CD8-positive, alpha-beta memory T cell (primary cell): ENCODE measurements at places on chromosomes 16 and 17.
A peak's percentile ranks its signal among the peaks of the same experiment; 100 is the strongest.

DNA sequence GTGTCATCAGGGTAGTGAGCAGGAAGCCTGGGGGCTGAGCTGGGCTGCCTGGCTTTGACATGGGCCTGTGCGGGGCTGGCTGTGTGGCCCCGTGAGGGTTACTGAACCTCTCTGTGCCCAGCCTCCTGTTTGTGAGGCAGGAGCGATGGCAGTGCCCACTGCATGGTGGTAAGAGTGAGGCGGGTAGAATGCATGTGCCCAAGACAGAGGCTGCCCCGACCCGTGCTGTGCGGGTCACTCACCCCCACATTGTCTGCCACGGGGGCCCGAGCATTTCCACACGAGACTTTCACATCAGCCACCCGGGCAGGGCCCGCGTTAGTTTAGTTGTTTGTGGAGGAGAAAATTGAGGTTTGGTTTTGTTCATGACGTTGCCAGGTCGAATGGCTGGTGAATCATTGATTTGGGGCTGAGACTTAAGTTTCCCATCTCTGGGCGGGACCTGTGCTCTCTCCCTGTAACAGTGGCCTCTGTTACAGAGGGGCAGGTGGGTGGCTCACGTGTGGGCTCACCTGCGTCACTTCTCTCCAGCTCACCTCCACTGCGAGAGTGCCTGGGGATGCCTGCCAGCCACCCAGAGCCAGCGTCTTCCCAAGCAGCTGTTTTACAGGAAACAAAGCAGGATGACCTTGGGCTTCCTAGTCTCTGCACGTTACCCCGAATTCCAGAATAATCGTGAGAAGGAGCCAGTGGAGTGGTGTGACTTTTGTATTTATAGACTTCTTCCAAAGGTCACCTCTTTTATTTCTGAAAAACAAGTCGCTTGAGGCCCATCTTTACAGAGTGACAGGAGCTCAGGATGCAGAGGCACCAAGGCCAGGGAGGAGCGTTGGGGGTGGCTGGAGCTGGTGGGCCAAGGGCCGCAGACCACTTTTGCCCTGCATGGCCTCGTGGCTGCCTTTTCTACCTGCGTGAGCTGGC, 150.6 kb downstream of the RPTOR start:
- no peak for DNase-seq

DNA sequence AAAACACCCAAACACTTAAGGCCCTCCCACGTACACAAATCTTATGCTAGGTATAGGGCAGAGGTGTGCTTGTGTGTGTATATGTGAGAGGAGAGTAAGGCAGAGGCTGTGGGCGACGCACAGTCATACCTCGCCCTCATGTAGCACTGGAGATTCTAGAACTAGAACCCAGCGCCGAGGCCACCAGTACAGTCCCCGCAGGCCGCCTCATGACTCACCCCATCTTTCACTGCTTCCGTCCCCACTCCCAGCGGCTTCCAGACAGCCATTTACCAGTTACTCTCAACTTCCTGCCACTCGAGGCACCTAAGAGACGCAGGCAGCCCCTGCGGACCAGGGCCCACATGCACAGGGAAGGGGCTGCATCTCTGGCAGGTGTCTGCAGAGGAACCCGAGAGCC, 23.2 kb upstream of the CYTH1 start:
- DNase-seq = peak; percentile 79

DNA sequence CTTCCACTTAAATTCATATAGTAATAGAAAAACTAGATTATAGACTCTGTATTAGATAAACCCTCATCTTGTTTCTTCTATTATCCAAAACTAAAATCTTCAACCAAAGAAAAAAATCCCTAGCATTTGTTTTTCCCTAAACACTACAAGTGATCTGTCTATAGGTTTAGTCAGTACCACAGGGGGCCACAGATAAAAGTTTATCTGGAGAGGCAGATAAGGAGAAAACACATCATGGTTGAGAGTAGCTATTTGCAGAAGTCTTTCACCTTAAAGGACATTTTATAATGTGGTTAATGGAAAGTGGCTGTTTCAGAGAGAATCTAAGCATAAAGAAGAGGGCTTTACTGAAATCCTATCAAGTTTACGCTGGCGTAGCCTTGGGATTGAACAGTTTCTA, 160.1 kb downstream of the CDK5R1 start:
- no peak for DNase-seq

GRCh38 chr16:4213737-4214136, 28.1 kb downstream of the SRL start:
- no peak for DNase-seq

GRCh38 chr17:66467766-66468165, 165.4 kb downstream of the PRKCA start:
- DNase-seq = no peak

DNA sequence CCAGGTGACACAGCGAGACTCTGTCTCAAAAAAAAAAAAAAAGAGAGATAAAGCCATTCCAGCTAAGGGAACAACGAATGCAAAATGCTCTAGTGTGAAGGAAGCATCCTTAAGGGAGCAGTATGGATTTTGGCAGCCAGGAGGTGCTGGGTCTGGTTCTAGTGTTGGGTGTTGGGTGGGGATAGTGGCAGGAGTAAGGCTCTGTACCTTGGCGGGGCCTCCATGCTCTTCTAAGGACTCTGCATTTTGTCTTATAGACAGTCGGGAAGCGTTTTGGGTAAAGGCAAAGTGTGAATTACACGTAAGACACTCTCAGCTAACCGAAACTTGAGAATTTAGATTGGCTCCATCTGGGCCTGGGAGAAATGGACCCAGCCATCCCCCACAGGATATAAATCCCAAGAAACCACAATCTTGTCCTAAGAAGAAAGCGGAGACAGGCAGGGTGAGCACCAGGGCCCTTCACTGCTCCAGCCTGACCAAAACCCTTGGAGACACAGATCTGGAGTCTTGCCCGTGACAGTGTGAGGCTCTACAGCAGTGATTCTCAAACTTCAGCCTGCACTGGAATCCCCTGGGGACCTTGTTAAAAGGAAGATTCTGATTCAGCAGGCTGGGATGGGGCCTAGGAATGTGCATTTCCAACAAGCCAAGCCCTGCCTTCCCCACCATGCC, 33.1 kb upstream of the PHB1 start:
- no peak for DNase-seq

GRCh38 chr16:74160759-74161158, 135.9 kb upstream of the PSMD7 start:
- no peak for DNase-seq

- DNase-seq = no peak
Observed at GRCh38 chr16:4500272-4500671, 24.1 kb downstream of the HMOX2 start.

DNA sequence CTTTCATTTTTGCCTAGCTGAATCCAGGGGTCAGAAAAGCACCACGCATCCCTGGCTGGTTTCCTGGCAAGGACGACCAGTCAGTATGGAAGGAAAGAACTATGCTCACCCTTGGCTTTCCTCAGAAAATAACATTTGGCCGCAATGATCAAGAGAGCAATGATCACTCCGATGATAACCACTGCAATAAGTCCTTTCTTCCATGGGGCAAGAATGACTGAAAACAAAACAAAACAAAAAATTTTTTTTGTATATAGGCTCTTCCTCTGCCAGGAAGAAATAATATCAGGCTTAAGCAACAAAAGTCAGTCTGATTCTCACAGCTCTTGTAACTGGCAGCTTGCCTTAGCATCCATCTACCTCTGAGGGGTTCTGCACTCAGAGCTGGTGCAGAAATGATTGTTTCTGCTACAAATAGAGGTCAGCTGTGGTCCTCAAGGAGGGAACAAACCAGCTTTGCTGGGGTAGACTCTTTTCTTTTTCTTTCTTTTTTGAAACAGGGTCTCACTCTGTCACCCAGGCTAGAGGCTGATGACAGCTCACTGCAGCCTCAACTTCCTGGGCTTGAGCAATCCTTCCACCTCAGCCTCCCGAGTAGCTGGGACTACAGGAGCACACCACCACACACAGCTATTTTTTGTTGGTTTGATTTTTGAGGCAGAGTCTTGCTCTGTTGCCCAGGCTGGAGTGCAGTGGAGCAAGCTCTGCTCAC, 35.7 kb downstream of the PECAM1 start:
- DNase-seq = no peak

DNA sequence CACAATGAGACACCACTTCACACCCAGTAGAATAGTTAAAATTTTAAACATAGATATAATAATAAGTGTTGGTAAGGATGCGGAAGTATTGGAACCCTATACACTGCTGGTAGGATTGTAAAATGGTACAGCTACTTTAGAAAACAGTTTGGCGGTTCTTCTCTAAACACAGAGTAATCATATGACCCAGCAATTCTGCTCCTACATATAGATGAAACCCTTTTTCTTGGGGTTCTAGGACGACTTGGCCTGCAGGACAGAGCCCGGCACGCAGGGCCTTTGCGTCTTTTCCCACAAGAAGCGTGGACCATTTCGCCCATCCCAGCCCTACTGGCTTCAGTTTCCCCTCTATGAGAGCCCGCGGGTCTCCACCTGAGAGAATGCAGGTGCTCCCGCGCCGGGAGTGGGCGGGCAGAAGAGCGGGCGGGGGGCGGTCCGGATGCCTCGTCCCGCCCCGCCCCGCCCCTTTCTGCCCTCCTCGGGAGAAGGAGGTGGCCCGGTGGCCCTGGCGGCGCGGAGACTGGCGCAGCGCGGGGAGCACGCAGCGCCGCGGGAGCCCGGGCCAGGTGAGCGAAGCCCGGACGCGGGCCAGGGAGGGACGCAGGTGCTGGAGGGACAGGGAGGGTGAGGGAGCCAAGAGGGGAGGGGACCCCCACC, at the start of gene SDR42E2:
TSS of gene SDR42E2 (plus strand) at position 508 of the 657 bp plus-strand sequence. CDS start 3,077 bp downstream, outside the sequence.
- DNase-seq = peak; percentile 32

- DNase-seq = no peak
Observed at GRCh38 chr17:5897275-5897911, 172.8 kb upstream of the WSCD1 start.

- peak; percentile 73 for DNase-seq
Observed at GRCh38 chr16:57576429-57576870, 34.0 kb downstream of the ADGRG5 start.

- no peak for DNase-seq
Observed at GRCh38 chr16:21997697-21998480, 3.0 kb downstream of the PDZD9 start.

DNA sequence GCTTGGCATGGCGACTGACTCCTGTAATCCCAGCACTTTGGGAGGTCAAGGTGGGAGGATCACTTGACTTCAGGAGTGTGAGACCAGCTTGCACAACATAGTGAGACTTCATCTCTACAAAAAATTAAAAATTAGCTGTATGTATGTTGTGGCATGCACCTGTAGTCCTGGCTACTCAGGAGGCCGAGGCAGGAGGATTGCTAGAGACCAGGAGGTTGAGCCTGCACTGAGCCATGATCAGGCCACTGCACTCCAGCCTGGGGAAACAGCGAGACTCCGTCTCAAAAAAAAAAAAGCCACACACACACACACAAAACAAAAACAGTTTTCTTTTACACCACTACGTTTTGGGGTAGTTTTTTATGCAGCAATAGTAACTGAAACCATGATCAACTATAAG, 89.0 kb upstream of the DHX40 start:
- DNase-seq = no peak

GRCh38 chr16:77323695-77324094, 111.1 kb downstream of the ADAMTS18 start:
- DNase-seq = no peak

GRCh38 chr17:47802341-47803022, 19.1 kb downstream of the OSBPL7 start:
- DNase-seq = peak; percentile 48

GRCh38 chr17:50539762-50540559, 7.0 kb upstream of the SPATA20 start:
- DNase-seq = no peak

- no peak for DNase-seq
Observed at GRCh38 chr17:39018267-39019134, 51.3 kb upstream of the FBXO47 start.

DNA sequence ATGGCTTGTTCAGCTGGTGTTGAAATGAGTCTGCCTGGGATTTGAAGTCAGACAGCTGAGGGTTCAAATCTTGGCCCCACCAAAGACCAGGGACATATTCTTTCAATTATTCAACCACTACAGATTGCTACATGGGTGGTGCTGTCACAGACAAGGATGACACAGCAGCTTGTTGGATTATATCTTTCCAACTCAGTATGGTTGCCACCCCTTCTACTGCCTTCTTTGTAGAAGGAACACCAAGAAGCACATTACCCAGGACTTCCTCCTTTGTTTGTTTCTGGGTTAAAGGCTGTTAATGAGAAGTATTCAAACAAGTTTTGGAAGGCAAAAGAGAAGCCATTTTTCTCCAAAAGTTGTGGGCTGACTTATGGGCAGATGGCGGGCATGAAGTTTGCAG, 78.6 kb downstream of the COPRS start:
- DNase-seq = no peak

- DNase-seq = no peak
Observed at GRCh38 chr17:43543771-43544575, 2.2 kb downstream of the ETV4 start.

DNA sequence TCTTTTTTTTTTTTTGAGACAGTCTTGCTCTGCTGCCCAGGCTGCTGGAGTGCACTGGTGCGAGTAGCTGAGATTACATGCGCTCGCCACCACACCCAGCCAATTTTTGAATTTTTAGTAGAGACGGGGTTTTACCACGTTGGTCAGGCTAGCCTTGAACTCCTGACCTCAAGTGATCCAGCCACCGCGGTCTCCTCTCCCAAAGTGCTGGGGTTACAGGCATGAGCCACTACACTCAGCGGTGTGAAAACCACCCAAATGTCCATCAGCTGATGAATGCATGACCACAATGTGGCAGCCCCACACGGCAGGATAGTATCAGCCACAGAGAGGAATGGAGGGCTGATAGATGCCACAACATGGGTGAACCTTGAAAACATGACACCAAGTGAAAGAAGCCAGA, 2.1 kb downstream of the P2RX5 start:
- DNase-seq = no peak

- no peak for DNase-seq
Observed at GRCh38 chr17:72565758-72566157, 444.9 kb downstream of the SOX9 start.

DNA sequence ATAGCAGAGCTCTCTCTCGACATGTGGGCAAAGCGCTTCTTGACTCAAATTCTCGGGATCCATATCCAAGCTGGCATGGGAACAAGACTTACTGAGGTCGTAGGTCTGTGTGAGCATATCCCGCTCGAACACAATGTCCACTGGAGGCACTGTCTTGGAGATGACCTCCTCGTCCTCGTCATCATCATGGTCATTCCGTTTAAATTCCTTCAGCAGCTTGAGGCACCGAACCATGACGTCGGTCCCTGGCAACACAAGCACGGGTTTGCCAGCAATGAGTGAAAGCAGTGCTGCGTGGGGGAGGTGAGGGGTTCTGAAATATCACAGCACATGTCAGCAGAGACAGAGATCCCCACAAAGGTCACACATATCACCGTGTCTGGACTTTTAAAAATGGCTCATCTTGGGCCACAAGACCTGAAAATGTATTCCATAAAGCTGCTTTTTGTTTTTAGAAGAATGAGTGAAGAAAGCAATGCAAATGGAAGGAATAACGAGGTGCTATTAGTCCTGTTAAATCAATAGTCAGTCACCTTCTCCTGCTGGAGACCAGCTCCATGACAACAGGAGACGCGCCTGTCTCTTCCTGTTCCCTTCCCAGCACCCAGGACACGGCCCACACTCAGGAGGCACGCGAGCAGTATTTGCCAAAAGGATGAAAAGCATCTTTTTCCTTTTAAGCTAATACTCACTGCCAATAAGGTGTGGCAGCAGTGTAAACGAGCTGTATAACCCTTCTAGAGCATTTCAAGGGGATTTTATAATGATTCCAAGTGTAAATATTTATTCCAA, 37.9 kb downstream of the GTF3C1 start:
- DNase-seq = no peak

- no peak for DNase-seq
Observed at GRCh38 chr17:27990979-27991378, 51.5 kb upstream of the NLK start.

- no peak for DNase-seq
Observed at GRCh38 chr17:68036304-68037147, 991 bp downstream of the KPNA2 start.
